ENCODE measurements at places on chromosomes 13 and 19.

DNA sequence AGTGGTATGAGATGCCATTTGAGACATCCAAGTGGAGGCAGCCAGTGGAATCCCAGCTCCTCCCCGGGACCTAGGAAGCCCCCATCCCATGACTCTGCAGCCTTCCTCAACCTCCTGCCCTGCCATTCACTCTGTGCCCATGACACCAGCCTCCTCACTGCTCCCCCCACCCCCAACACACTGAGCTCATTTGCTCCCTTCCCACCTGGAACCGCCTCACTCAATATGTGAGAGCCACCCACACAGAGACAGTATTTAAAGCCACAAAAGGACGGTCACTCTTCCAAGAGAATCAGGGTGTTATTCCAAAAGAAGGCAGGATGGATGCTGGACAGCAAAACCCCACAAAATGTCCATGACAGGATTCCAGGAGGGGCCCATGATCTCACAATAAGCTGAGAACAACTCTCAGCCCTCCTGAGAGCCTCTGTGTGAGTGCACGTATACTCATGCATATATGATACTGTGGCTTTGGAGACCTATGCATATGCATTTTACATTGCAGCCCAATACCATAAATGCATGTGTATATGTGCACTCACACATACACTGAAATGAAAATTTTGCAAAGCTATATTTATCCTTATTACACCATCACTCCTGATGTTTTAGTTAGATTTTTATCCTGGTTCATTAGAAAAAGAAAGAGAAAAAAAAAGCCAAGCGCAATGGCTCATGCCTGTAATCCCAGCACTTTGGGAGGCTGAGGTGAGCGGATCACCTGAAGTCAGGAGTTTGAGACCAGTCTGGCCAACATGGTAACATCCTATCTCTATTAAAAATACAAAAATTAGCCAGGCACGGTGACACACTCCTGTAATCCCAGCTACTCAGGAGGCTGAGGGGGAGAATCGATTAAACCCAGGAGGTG is 10.8 kb upstream of the RANBP3 start:
- no peak for DNase-seq

- DNase-seq, result no peak
These were observed 502.7 kb downstream of the FGF9 start for GRCh38 chr13:22173610-22174009.

GRCh38 chr19:9995999-9996398 is 14.3 kb downstream of the COL5A3 start:
- no peak for DNase-seq

GRCh38 chr13:35906636-35907035 is 224.5 kb downstream of the DCLK1 start:
- no peak for DNase-seq

- DNase-seq, result no peak
These were observed 148.0 kb downstream of the SIPA1L3 start for GRCh38 chr19:38055010-38055409.

DNA sequence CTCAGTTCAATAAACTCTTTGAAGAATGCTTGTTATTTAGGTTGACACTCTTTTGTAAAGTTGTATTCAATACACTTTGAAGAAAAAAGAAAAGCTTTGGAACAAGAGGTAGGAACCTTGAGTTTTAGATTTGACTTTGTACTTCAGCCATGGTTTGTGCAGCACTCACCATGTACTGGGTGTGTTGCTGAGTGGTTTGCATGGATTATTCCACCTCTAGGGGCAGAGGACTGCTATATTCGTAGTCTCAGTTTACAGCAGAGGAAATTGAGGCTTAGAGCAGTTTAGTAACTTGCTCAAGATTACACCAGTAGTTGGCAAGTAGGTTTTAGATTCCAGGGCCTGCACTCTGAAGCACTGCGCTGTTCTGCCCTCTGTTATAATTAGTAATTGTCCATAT is 68.8 kb downstream of the DNAJC3 start:
- no peak for DNase-seq

DNA sequence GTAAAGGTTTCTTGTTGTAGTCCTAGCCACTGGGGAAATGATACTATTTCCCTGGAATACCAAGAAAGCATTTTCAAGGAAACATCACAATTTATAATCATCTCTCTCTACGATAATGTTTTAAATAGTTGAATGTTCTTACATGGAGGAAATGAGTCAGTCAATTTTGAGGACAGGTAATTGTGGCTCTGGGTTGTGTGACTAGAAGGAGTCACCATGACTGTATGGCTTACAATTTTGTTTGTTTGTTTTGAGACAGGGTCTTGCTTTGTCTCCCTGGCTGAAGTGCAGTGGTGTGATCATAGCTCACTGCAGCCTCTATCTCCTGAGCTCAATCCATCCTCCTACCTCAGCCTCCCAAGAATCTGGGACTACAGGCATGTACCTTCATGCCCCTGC is 47.4 kb downstream of the COG3 start:
- DNase-seq, result no peak

DNA sequence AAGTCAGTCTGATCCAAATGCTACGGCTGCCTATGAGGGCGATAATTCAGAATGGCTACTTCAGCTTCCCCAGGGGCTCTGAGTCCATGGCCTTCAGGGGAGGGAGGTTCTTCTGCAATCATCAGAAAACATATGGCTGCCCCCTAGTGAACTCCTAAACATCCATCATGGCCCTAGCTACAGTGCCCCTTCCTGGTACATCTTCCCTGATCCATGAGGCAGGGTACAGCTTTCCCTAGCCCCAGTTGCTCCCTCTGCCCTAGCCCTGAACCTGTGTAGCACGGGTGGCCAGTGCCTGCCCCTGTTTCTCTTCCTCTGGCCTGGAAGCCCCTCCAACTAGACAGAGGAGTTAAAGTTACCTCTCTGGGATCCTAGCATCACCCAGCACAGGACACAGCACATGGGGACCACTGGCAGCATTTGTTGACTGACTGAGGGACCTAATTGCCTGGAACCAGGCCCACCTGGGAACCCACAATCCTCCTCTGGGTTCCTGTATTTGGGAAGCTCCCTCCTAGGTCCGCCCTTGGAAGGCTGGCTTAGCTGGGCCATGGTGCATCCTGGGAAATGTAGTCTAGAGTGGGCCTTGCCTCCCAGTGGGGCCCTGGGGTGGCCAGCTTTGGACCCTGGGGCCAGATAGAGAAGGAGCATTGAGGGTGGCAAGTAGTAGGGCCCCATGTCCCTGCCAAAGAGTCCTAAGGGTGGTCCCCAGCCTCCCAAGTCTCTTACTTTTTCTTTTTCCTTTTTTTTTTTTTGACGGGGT is 17.7 kb upstream of the SEMA6B start:
- DNase-seq, result no peak

- no peak for DNase-seq
These were observed 1.2 kb upstream of the SLC25A42 start for GRCh38 chr19:19062454-19063182.

DNA sequence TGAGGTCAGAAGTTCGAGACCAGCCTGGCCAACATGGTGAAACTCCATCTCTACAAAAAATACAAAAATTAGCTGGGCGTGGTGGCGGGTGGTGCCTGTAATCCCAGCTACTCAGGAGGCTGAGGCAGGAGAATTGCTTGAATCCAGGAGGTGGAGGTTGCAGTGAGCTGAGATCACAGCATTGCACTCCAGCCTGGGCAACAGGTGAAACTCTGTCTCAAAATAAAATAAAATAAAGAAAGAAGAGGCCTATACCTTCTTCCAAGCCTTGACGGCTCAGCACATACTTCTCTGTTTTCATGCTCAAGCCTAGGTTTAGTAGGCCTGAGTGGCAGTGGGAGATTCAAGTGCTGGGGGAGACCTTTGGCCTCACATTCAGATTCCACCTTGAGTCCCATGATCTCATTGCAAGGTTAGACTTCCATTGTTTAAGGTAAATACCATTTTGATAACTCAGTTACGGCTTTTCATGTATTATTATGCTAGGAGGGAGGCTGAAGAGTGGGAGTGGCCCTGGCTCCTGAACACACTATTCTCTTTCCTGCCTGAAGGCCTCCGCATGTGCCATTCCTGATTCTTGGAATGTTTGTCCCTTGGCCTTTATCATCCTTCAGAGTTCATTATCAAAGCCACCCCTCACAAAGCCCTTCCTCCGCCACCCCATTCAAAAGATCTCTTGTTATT is 1.6 kb upstream of the SPINT2 start:
- DNase-seq, result no peak

DNA sequence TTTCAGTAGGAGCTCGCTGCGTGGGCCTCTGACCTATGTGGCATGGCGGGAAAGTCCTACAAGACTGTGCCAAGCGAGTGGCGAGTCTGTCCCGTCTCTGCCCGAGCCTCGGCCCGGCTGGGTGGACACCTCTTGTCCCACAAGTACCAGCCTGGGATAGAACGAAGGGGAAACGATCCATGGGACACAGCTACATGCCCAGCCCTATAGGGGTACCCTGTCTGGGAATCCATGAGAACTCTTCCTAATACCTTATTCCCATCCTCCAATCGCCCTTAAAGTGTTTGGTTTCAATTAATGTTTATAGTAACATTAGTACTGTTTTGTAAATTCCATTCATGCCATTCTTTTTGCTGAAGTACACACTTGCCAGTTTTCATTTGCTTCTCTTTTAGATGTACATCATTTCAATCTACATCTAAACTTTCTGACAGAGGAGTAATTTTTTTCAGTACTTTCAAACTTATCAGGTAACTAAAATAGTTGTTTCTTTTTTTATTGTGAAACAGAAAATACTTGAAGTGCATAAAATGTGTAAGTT is 667 bp upstream of the ZNF790 start:
- DNase-seq, result no peak

GRCh38 chr13:101751488-101751887 is 299.0 kb downstream of the ITGBL1 start:
- DNase-seq, result no peak

DNA sequence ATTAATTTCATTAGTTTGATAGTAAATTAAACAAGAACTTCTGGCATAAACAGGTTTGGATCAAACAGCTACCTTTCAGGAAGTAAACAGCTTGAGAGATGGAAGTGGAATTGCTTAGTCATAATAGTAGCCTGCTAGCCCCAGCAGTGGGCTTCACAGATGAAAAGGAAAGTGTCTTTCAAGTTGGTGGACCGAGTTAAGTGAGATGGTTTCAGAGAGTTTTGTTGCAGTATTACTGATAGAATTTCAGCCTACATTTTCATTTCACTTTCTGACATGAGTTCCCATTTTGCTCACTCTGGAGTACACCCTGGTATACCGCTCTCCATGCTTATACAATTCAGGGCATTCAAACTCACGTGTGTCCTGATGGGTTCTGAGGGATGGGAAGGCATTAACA is 2.0 kb upstream of the PTOV1 start:
- DNase-seq, result no peak

GRCh38 chr19:17985037-17985818 is 18.3 kb downstream of the KCNN1 start:
- DNase-seq, result no peak

DNA sequence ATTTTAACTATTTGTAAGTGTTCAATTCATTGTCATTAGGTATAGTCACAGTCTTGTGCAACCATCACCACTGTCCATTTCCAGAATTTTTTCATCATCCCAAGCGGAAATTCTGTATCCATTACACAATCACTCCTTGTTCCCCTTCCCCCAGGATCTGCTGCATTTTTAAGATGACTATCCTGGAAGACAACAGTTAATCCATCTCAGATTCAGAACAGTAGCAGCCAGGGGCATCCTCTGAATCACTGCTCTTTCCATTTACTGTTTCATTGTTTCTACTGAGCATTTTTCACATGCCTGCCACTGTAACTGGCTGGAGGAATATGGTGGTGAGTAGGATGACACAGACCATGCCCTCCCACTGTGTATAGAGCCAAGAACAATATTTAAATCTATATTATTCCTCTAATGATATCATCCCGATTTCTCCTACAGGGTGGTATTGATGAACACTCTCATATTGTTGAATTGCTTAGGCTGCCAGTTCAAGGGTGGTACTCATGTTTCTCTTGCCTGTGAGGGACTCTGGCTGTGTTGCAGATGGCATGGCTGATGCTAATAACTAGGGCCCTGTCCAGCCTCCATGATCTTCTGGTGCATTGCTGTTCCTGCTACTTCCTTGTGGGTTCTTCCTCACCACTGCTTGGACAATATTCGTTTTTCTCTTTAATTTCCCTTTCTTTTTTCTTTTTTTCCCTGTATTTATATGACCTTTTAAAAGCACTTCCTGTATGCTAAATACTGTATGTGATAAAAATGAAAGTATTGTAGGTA is 59.0 kb downstream of the WDFY2 start:
- no peak for DNase-seq

DNA sequence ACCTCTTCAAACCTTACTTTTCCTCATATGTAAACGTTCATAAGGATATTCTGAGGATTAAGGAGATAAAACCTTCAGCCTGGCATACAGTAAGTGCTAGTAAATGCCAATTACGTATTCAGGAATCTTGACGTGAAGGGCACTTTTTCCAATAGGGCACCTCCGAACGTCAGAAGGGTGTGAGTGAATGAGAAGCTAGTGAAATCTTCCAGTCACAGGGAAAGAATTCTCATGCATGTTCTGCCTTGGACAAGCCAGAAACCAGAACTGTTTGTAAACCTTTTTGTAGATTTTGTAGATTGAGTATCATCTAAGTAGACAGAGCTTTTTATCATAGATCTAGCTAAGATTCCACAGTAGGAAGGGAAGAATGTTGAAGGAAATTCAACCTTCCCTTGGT is 16.5 kb downstream of the DGKH start:
- DNase-seq, result no peak

GRCh38 chr19:41409288-41409687 is 11.7 kb downstream of the BCKDHA start:
- DNase-seq, result no peak

GRCh38 chr19:33047422-33047821 is 17.3 kb downstream of the RHPN2 start:
- DNase-seq, result no peak

- no peak for DNase-seq
These were observed 1223.5 kb downstream of the SLITRK1 start for GRCh38 chr13:82658811-82659210.

DNA sequence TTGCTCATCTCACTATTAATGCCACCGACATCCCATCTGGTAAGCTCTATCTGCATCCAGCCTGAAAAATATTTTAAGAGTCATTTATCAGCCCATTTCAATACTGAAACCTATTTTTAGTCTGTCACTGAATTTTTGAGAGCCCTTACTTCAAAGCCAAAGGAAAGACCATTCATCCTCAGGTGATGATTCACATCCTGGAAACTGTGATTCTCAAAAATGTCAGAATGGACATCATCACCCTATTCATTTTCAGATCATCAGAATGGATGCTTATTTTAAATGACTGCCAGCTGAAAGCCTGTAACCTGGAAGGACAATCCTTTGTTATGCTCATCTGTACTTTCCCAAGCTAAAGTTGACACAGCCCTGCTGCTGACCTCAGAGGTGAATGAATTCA is 27.0 kb downstream of the TNFSF11 start:
- no peak for DNase-seq

- no peak for DNase-seq
These were observed 131.5 kb upstream of the USP29 start for GRCh38 chr19:56988299-56988698.

GRCh38 chr19:55656988-55657747 is 2.3 kb downstream of the U2AF2 start:
- DNase-seq, result no peak

GRCh38 chr13:75319254-75319653 is 162.7 kb downstream of the TBC1D4 start:
- DNase-seq, result no peak
